ENCODE measurements at places on chromosomes 12 and 14.

GRCh38 chr12:26279091-26279490 lies 83.7 kb downstream of the SSPN start:
- DNase-seq: no peak

GRCh38 chr14:104436741-104437701 lies 142.5 kb upstream of the C14orf180 start:
- no peak for DNase-seq

DNA sequence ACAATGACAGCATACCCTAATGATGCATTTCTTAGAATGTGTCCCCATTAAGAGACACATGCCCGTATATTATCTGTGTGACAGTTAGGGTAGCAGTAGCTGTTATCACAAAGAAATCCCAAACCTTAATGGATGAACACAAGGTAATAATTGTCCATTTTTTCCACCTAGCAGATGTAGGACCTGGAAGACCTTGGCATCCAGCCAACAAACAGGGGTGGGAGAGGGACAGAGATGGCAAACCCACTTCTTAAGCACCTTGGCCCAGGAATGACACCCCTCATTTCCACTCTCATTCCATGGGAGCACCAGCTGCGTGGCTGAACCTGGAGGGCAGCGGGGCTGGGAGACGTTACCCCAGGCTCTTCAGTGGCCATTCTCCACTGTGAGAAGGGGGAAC lies 679.0 kb downstream of the AACS start:
- no peak for DNase-seq

GRCh38 chr14:103144085-103144484 lies 20.8 kb downstream of the TNFAIP2 start:
- no peak for DNase-seq

DNA sequence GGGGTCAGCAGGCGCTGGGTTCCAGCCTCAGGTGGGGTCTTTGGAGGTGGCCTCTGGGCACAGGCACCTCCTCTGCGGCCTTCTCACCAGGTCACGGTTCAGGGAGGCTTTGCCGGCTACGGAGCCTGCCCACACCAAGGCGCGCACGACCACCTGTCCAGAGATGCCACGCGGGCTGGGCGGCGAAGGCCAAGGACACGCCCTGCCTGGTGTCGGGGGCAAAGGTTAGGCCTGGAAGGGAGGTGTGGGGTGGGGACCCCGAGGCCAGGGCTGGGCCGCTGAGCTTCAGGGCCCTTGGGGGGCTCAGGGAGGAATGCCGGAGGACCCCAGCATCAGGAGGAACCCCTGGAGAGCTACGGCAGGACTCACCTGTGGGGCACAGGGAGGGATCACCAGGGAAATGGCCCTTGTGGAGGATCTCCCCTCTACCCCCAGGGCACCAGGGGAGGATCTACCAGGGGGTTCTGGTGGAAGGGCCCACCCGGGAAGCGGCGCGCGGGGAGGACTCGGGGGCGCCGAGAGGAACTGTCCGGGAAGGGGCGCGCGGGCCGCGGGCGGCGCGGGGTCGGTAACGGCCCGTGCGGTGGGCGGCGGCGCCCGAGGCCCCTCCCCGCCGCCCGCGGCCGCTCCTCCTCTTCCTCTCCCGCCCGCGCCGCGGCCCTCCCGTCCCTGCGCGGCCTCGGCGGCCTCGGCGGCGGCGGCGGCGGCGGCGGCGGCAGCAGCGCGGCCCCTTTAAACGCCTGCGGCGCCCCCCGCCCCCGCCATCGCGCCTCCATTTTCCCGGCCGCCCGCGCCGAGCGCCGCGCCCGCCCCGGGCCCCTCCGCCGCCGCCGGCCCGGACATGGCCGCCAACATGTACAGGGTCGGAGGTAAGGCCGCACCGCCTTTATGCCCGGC lies at the start of gene MTA1:
MTA1 (plus strand) TSS at position 633 of the 897 bp plus-strand sequence; CDS start at position 842, 209 bp downstream.
- peak; percentile 49 for DNase-seq

GRCh38 chr12:117803001-117803400 lies 165.8 kb downstream of the KSR2 start:
- DNase-seq: no peak

- DNase-seq: no peak
These were observed 35.6 kb downstream of the ANO4 start for GRCh38 chr12:100830003-100830795.

DNA sequence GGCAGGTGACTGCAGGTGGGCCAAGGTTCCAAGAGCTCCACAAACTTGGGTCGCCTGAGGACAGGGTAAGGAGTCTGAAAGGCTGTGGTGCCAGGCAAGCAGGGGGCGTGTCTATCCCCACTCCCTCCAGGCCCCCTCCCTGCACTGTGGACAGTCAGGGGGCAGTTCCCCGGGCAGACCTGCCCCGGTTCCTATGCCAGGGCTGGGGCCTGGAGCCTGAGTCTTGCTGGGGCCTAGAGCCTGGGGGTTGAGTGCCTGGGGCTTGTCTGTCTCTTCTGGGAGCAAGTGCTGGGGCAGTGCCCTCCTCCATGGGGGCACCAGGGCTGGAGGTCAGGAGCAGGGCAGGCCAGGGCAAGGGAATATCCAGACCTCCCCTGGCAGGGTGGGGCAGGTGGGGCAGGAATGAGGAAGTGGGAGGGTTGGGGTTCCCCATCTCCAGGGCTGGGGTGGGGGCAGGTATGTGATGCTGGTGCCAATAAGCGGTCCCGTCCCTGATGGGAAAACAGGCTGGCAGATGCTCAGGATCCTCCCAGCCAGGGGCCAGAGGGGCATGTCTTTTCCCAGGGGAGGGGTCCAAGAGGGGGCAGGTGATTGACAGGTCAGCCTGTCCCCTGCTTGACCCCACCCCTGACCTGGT lies 11.9 kb upstream of the TNFAIP2 start:
- no peak for DNase-seq

DNA sequence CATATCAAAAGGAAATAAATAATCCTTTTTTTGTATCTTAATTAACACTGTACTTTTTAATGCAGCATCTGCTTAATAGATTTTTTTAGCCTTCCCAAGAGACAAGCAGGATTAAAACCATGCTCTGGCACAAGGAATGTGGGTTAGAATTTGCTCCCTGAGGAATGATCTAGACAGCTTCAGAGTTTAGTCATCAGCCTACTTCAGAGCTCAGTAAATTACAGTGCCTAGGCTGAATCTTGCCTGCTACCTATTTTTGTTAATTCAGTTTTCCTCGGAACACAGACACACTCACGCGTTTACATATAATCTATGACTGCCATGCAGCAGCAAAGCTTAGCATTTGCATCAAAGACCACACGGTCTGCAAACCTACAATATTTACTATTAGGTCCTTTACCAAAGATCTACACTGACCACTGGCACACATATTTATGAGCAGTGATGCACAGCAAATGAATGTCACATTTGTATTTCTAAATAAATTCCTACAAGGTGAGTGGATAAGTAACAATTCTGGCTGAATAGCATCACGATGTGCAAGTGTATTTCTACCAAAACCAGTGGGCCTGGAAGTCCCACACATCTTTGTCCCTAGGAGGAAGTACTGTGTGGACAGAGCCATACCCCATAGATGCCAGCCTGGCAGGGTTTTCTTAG lies 309.8 kb upstream of the TMEM132C start:
- DNase-seq: no peak

GRCh38 chr12:1779783-1780182 lies 40.6 kb upstream of the LRTM2 start:
- no peak for DNase-seq

- DNase-seq: no peak
These were observed 68.7 kb upstream of the JDP2 start for GRCh38 chr14:75359098-75359497.

DNA sequence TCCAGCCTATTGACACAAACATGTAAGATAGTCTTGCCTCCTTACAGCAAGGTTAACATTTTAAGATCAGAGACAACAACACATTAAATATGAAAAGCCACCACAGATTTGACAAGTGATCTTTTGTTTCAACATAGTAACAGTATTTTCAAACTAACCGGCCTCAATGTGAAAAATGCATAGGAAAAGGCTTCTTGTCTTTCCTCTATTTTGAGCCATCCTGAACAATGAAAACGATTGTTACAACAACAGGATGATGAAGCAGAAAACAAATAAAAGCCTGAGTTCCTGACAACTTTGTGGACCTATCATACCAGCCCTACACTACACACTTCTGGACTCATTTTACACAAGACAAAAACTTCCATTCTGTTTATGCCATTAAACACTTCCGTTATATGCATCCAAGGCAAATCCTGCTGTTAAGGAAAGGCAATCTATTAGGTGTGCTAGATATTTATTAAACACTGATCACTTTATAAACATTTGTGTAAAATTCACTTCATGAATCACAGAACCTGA lies 37.3 kb downstream of the BAZ1A start:
- DNase-seq: no peak

DNA sequence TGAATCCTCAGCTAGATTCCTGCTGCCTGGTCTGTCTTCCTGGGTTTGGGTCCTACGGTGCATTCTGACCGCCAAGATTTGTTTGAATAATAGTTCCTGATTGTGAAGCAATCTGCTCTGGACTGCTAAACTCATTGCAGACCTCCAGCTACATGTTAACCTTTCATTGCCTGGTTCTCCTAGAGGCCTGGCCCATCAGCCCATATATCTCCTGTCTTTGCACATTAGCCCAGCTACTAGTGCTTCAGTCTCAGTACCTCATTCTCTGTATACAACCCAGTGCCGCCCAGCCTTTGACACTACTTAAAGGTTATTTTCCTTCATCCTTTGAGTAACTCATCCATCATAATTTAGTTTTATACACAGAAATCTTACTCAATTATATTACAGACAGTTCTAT lies 65.6 kb upstream of the GRIP1 start:
- DNase-seq: no peak

- no peak for DNase-seq
These were observed 200.2 kb downstream of the PHLDA1 start for GRCh38 chr12:75831402-75831801.

- DNase-seq: no peak
These were observed 36.1 kb upstream of the NUAK1 start for GRCh38 chr12:106174876-106175275.

GRCh38 chr12:7602277-7602676 lies 63.4 kb downstream of the APOBEC1 start:
- no peak for DNase-seq

DNA sequence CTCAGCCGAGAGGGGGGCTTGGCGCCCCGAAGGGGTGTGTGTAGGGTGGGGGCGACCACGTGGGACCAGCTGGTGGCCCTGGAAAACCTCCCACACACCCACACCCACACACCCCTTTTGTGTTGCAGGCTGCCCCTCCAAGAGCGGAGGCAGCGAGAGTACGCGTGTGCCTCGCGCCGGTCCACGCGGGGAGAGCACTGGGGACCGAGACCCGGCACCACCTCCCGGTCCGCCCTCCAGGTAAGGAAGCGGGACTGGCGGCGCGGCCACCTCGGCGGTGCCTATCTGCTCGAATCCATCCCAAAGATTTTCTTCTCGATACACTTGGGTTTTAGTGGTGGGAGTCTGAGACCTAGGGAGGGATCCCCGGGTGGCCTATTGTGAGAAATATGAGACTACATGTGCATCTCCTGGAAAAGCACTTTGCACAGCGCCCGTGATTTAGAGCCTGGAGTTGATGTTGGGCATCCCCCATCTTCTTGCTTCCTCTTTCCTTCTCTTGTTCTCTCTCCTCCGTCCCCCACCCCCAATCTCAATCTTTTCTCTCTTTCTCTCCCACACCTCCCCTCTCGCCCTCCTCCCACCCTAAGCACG lies 393 bp downstream of the SYT1 start:
- no peak for DNase-seq

GRCh38 chr12:91643763-91644162 lies 461.1 kb upstream of the DCN start:
- DNase-seq: no peak

DNA sequence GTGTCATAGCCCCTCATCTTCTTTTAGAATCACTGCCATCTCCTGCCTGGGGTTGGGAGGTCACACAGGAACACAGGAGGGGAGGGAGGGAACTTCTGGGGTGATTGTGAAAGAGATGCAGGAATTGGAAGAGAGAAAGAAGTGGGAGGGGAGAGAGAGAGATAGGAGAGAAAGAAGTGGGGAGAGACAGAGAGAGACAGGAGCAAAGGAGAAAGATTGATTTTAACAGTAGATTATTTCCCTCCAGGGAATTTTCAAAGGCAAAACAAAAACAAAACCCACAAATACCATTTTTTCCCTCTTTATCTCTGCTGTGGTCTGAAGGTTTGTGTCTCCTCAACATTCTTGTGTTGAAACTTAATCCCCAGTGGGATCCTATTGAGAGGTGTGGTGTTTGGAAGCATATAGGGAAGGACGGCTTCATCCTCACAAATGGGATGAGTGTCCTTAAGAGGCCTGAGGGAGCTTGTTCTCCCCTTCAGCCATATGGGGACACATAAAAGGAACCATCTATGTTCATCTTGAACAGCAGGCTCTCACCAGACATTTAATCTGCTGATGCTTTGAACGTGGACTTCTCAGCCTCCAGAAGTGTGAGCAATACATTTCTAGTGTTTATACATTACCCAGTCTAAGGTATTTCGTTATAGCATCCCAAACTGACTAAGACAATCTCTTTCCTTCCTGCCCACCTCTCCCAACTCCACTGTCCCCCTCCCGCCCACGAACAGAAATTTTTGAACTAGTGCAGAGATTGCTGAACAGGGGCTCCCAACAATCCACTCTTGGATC lies 134.9 kb upstream of the MAX start:
- no peak for DNase-seq

- DNase-seq: no peak
These were observed 5.6 kb upstream of the OR6C76 start for GRCh38 chr12:55420307-55420962.

GRCh38 chr12:118537481-118537917 lies 161.1 kb downstream of the SUDS3 start:
- peak; percentile 91 for DNase-seq

DNA sequence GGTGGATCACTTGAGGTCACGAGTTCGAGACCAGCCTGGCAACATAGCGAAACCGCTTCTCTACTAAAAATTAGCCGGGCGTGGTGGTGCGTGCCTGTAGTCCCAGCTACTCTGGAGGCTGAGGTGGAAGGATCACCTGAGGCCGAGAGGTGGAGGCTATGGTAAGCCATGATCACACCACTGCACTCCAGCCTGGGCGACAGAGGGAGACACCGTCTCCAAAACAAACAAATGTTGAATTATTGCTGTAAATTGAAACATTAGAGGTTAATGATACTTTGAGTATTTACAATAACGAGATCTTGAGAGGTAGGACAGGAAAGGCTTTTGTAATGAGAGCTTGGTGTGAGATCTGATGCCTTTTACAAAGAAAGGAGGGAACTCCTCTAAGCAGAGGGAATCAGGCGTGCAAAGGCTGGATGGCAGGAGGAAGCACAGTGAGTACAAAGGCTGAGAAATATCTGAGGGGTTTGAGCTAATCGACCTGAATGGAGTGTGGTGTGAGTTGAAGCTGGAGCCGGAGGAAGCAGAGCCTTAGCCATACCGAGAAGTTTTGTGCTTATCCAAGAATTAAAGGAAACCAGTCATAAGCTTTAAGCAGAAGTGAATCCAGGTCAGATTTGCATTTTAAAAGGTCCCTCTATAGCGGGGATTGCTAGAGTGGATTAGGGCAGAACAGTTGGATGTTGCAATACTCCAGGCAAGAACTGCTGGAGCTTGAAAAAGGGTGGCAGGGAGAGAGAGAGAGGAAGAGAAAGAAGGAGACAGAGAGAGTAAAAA lies 1.1 kb downstream of the RHNO1 start:
- peak; percentile 53 for DNase-seq
